Activated T-helper 1 cell treated with anti-CD3 and anti-CD28 coated beads, Interleukin-12 subunit alpha, Interleukin-12 subunit beta, Interleukin-2, Interleukin-4 antibody, amounts not matched to agents 30 ng/mL and 10 ng/mL and 1 ng/mL, durations not matched to agents 14 hours and 24 hours and 36 hours (primary cell): ENCODE measurements at places on chromosomes 12 and 14. TPM values are rescaled to one million over a fixed set of nuclear protein-coding genes. Genes with fewer than 3 reads are reported as not detected.

Gene CEBPE
- not detected in 2 replicates for total RNA-seq

Gene A2ML1
- not detected in 2 replicates for total RNA-seq

DNA sequence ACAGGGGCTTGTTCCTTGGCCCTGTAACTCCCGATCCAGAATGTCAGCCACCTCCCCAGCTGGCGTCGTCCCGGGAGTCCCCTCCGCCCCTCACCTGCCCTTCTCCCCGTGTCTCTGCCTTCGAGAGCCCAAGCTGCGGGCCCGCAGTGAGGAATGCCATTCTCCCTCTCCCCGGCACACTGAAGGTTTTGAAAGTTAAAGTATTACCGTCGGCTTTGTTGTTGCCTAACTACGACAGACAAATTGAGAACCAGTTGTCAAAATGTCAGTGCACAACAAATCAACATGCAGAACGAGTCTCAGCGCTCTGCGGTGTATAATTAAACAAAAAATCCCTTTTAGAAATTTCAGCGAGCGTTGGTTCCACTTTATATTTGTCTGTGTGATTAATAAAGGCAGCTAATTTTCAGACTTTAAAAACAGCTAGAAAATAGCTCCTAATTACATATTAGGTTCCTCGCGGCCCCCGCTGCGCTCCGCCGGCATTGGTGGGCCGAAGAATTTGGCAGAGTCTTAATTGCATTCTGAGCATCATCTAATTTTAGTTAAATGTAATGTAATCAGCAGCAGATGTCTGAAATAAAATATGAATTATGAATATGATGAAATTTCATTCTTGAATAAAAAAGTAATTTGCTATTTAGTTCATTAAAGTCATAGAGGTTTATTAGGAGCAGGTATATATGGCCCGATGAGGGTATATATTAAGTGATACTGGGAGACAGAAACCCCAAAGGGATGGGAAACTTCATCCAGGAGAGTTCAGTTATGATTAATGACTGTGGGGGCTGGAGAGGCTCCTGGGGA is 40.3 kb downstream of the MVK start:
- no peak for DNase-seq
- H3K36me3 ChIP-seq, result no peaks in the 10 kb centered on the region
- no peak overlapping the region for H3K4me3 ChIP-seq
- H3K4me1 ChIP-seq, result no peaks in the 10 kb centered on the region
- H3K27ac ChIP-seq, result no peak overlapping the region

GRCh38 chr12:3090240-3091037 is 13.3 kb downstream of the TSPAN9 start:
- no peaks in the 10 kb centered on the region for H3K4me1 ChIP-seq
- no peak overlapping the region for H3K4me3 ChIP-seq
- peaks cover 7% of the 10 kb centered on the region for H3K27me3 ChIP-seq
- no peaks in the 10 kb centered on the region for H3K36me3 ChIP-seq
